ENCODE measurements at places on chromosomes 6 and 20. TPM values are rescaled to one million over a fixed set of nuclear protein-coding genes. Genes with fewer than 3 reads are reported as not detected.

DNA sequence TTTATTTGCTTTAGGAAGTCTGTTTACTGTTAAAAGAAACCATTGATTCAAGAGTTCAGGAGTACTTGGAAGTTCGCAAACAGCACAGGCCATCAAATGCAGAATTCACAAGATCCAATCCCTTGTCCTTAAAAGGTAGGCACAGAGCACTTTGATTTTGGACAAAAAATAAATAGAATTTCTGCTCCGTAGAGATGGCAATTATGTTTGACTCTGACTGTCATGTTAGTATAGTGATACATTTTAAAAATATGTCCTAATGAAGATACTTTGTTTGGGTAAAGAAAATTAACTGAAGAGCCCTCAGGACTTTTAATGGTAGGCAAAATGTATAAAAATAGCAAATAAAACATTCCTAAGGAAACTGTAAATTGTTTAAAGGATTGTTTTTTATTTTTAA lies 113.1 kb downstream of the JAG1 start:
- H3K27me3 ChIP-seq, result no peaks in the 10 kb centered on the region
- H3K4me3 ChIP-seq, result no peak overlapping the region
- H3K36me3 ChIP-seq, result no peaks in the 10 kb centered on the region
- H3K4me1 ChIP-seq, result peaks cover 3% of the 10 kb centered on the region
- DNase-seq, result no peak

DNA sequence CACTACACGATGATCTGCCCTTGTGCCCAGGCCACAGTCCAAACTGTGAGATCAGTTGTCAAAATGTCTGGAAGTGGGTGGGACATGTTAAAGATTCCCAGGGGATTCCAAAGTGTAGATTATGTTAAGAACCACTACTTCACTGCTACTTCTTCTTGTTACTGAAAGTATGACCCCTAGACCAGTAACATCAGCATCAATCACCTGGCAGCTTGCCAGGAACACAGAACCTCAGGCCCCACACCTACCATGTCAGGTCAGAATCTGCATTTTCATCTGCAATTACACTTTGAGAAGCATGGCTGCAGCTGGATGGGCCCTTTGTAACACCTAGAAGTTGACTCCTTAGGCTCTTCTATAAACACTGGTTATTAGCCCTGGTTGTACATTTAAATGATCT lies 36.1 kb downstream of the RFPL4B start:
- no peaks in the 10 kb centered on the region for H3K4me1 ChIP-seq
- DNase-seq, result no peak
- no peak overlapping the region for H3K27ac ChIP-seq

DNA sequence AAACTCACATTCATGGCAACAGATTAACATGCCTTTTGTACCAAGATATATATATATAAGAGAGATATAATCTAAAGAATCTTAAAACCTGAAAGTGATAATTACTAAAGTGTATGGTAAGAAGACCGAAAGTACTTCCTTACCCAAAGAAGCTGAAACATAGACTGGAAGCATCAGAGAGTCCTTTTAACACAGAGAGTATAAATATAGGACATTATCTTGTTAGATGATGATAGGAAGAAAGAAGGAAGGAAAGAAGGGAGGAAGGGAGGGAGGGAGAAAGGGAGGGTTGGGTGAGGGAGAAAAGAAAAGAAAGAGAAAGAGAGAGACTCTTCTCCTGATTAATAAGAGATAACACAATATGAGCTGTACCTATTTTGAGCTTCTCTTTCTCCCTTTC lies 68.2 kb downstream of the PHIP start:
- peaks cover 63% of the 10 kb centered on the region for H3K36me3 ChIP-seq
- H3K27ac ChIP-seq, result no peak overlapping the region
- no peaks in the 10 kb centered on the region for H3K27me3 ChIP-seq
- no peak overlapping the region for H3K4me3 ChIP-seq
- no peaks in the 10 kb centered on the region for H3K4me1 ChIP-seq

DNA sequence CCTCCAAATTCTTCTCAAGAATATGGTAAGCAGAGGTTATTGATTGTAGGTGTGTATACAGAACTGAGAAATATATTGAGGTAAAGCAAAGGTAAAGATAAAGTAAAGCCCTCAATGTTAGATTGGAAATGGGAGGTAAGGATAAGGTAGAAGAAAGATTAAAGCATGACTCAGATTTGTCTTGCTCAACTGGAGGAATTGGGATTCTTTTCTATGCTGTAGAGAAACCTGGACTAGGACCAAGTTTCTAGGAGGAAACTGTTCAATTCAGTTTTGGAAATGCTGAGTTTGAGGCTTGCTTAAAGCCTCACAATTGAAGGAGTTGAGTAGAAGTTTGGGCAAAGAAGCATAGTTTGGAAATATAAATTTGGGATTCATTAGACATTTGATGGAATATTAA lies 634.0 kb upstream of the PTCHD4 start:
- H3K27ac ChIP-seq, result no peak overlapping the region
- no peak for DNase-seq
- no peak overlapping the region for H3K4me3 ChIP-seq
- H3K27me3 ChIP-seq, result no peaks in the 10 kb centered on the region
- no peaks in the 10 kb centered on the region for H3K4me1 ChIP-seq

MAD2L1BP gene
- total RNA-seq, result 35.4 TPM

Data from endodermal cell (in vitro differentiated cells).